ENCODE measurements at places on chromosomes 5 and 9.

DNA sequence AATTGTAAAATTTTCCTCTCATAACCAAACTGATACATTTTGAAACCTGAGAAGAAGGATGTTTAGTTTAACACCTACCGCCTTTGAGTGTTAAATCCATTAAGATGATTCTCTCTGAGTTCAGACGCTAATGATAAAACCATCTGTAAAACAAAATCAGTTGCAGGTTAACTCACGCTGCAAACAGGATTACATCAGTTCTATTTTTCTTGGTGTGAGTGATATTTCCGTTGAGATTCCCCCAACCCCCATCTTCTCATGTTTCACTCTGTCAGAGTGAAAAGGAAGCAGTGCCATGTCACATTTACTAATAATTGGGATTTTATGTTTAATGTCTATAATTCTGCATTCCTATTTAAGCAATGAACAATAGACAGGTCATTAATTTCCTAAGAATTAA lies 146.5 kb downstream of the FANCC start:
- DNase-seq = no peak

DNA sequence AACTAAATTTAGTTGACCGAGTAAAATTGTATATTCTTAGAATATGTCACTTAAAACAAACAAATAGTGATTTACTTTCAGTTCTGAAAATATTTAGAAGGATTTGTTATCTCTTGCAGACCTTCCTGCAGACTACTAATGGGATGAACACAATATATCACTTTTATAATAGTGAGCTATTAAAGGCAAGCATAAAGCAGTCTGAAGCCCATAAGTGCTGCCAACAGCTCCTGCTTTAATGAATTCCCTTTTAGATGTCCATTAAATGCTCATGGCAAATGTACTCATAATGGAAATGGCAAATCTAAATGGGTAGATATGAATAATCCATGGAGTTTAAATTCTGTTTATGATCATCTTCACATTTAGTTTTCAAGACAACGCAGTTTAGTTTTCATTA lies 170.2 kb downstream of the RANBP17 start:
- DNase-seq = no peak

GRCh38 chr5:51618234-51618633 lies 235.0 kb downstream of the ISL1 start:
- DNase-seq = no peak

DNA sequence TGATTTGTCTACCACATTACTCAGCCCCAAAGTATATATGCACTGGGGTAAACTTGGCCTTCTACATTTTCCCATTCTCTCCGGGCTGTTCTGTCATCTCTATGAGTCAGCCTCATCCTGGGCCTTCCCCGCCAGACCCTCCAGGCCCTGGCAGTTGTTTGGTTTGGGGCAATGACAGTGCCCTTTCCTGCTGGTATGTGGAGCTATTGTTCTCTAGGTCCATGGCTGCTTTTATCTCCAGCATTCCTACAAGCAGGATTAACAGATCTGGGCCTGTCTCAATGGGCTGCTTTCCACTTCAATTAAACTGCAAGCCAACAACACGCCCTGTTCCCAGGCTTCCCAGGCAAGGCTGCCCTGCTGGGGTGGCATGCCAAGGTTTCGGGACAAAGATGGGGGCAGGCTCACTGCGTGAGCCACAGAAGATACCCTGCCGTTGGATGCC lies 136.4 kb downstream of the SLIT3 start:
- DNase-seq = no peak

DNA sequence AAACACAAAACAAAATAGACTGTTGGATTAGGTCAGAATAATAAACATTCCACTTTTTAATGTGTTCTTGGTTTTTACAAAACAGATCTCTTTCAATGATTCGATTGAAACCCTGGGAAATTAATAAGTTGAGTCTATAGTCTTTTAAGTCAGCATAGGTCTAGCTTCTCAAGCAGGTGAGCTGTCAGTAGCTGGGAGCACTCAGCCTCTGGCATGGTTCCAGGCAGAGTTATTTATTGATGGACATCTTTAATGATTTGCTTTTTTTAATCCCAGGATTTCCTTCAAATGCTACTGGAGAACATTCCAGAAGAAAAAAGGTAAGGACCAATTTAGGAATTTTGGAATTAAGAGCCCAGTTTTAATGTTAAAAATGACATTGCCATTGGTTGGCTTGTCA lies 241.0 kb downstream of the AOPEP start:
- DNase-seq = no peak

DNA sequence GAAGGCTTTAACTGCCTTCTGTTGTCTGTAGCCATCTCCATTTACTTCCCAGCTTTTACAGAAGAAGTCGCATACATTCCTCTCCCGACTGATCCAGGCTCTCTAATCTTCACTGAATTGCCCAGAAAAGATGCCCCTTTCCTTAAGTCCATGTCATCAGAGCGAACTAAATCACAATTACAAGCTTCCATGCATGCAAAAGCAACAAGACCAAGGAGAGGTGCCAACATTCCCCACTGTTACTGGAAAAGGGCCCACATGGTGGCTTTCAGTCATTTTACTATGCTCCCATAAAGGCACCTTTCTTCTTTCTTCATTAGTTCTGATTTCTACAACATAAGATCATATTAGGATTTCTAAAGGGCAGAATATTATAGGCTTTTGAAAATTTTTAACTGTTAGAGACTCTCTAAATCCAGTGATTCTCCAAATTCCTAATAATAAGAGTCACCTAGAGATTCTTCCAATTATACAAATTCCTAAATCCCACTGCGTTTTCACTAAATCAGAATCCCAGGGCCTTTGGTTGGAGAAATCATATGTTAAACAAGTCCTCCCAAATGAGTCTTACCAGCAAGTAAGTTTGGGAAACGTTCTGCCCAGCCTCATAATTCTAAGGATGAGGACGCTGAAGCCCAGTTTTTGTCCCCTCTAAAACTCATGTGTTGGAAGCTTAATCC lies 17.0 kb upstream of the ZFR start:
- no peak for DNase-seq

GRCh38 chr9:93118863-93119702 lies 15.0 kb downstream of the NINJ1 start:
- peak; percentile 25 for DNase-seq

GRCh38 chr9:134374301-134375010 lies 48.2 kb downstream of the RXRA start:
- DNase-seq = no peak

- DNase-seq = no peak
Measured at GRCh38 chr5:95935553-95936100, 26.0 kb downstream of the ELL2 start.

DNA sequence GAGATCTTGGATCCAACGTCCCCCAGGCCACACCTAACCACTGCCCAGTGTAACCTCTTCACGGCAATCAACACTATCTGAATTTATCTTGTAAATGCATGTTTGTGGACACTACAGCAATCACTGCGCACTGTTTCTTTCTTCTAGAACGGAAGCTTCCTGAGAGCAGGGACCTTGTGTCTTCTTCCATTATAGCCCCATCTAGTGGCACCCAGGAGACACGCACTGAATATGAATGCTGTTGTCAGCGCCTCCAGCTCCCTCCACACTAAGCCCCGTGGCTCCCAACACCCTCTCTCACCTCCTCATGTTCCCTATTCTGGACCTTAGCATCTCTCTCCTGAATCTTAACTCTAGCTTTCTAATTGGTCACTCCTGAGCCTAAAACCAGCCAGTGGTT lies 72.7 kb downstream of the SMIM23 start:
- DNase-seq = no peak

GRCh38 chr9:128409978-128410377 lies 10.7 kb upstream of the CERCAM start:
- DNase-seq = no peak

DNA sequence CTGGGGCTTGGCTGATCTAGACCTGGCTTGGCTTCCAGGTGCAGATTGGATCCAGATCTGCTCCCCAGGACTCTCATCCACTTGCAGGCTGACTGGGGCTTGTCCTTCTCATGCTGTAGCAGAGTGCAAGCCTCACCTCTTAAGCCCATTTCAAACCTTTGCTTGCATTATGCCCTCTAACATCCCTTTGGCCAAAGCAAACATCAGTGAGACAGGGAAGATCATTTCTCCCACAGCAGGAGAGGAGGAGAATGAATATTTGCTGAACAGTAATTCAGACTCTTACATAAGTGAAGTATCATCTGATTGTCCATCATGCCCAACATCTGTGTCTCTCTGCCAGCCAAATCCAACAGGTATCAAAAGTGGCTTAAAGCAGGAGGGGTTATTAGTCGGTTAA lies 194.9 kb downstream of the C9orf152 start:
- DNase-seq = no peak

GRCh38 chr5:54624805-54625568 lies 107.4 kb downstream of the SNX18 start:
- no peak for DNase-seq

DNA sequence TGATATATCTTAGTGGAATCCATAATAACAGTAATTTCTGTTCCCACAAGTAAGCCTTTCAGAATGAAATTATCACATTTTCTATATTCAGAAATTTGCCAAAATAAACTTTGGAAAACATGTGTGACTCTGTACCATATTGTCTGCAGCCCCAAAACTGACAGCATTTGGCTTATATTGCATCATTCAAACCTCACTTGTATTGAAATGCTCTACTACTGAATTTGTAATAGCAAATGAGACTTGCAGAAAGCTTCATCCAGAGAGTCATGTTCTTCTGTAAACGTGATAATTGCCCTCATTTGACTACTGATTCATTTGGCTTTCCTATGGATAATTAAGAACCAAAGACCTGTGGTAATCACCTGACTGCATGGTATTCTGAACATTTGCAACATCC lies 1249.5 kb upstream of the CDH18 start:
- no peak for DNase-seq

DNA sequence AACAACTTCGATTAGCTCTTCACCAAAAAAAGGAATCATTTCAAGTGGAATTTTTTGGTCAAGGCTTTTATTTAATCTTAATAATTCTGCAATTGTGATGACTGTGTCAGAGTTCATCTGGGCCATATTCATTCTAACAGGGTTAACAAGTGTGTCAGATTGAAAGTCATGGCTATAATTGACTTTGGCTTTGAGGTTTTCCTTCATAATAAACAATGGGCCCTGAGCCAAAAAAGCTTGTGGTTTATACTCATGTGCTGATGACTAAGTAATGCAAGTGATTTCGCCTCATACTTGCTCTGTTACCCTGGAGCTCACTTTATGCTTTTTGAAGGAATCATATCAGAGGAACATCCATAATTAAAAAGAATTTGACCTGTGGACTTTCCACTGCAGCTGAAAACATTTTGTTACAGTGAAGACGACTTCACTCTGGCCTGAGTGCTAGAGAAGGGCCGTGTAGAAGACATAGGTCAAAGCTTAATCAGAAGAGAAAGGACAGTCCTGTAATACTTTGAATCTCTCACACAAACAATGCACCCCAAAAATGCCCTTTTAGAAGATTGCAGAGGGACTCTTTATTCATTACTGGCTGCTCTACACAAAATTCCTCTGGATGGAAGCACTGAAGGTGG lies 101.7 kb downstream of the GDNF start:
- DNase-seq = no peak

- no peak for DNase-seq
Measured at GRCh38 chr5:115801984-115802383, 14.5 kb downstream of the CDO1 start.

DNA sequence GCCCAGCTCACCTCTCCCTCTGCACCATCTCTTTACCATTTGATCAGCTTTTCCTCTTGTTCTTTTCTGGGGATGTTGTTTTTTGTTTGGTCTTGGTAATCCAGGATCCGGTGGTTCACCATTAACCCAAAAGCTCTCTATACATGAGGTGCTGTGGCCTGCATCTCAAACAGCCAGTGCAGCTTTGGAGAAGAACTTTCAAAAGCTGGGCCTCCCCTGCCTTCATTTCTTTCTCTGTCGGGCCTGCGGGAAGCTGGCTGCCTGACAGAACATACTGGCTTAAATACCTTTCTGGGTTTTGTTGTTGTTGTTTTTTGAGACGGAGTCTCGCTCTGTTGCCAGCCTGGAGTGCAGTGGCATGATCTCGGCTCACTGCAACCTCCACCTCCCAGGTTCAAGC lies 12.1 kb downstream of the PSAT1 start:
- no peak for DNase-seq

GRCh38 chr9:123927625-123928532 lies 2.0 kb downstream of the DENND1A start:
- DNase-seq = peak; percentile 36

GRCh38 chr5:132456296-132456986 lies 34.1 kb downstream of the IRF1 start:
- DNase-seq = peak; percentile 75

GRCh38 chr9:93909242-93909616 lies 45.9 kb downstream of the BARX1 start:
- no peak for DNase-seq

DNA sequence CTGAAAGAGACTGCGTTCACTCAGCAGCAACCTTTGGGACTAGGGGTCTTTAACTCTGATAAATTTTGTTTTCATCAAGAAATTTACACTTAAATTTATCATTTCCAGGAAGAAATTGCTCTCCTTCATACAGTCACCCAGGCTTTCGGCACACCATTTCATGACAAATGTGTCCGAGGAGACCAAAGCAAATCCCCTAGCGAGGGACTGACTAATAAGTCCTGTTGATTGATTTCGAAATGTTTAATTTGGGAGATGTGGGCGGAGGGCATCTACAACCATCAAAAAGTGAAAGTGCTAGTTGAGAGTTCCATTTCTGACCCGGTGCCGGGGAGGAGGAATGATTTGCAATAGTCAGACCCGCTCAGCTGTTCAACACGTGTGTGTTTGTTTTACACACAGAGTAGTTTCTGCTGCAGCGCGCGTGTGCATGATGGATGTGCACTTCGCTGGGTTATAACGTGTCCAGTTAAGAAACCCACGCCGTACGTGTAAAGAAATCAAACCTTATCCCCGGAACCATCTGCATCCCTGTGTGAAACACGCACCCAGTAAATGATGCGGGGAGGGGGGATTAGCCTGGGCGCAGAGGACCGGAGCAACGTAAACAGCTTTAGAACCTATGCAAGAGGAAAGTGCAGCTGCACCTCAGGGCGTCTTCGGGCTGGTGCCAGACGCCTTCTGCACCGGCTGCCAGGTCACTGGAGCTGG lies 845 bp upstream of the NR4A3 start:
- DNase-seq = peak; percentile 70

DNA sequence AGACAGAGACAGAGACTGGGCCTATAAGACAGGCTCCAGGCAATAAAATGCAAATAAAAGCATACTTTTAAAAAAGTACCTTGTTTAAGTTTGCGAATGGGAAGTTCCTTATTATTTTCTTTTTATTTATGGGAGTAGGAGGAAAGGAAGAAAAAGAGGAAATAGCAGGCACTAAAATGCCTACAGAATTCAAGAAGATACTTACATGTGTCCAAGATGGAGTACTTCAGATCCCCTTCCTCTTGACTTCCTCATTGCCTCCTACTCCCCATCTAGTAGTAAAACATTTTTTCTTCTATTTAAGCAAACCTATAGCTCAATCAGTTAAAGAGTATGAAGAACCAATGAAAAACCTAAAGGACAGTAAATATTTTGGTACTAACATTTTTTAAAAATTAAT lies 24.8 kb downstream of the GKAP1 start:
- DNase-seq = no peak

DNA sequence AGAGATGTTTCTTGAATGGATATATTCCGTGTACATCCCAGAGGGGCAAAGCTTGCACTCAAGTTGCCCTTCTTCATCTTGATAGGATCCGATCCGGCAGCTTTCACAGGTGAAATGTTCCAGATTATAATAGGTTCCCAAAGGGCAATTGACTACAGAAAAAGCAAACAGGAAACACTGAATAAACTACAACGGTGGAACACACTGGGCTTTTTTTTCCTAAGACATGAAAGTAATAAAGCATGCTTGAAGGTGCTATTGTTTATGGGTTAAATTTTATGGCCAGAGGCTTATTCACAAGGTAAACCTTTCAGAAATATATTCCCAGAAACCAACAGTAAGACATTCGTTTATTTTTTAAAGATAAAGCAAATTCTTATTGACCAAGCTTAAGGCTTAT lies 110.6 kb downstream of the SVEP1 start:
- no peak for DNase-seq

Measured in mucosa of descending colon (tissue), 3 donors.